Right lobe of liver (tissue), 6 donors: ENCODE measurements at places on chromosomes 16 and 17.

DNA sequence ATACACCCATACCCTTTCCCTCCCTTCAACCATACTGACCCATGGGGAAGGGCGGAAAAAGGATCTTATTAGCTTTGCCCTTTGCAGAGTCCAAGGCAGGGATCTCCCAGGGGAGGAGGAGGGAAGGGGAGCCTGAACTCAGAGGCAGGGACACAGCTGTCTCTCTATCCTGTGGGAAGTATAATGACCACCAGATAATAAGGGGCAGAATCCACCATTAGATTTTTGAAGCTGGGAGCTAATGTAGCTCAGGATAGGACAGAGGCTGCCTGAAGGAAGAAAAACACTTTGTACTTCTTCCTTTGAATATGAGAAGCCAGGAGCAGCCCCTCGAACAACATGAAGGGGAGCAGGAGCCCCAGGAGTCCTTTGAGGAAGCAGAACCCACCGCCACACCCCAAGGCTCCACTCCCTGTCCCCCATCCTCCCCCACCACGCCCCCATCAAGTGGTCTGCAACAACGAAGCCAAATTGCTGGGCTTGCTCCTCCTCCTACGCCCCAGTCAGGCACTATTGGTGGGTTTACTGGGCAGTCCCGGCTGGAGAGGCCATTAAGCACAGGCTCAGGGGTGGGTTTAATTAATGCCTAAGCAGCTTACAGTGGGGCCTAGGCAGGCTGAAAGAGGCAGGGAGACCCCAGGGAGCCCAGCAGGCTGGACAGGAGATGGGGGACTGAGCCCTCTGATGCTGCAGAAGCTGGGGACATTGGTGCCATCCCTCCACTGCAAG, 5.3 kb downstream of the MPP2 start:
- DNase-seq: no peak

GRCh38 chr17:794876-795275, 12.7 kb downstream of the MRM3 start:
- DNase-seq: peak; percentile 81

GRCh38 chr16:69201787-69202186, 14.8 kb downstream of the SNTB2 start:
- no peak for DNase-seq

DNA sequence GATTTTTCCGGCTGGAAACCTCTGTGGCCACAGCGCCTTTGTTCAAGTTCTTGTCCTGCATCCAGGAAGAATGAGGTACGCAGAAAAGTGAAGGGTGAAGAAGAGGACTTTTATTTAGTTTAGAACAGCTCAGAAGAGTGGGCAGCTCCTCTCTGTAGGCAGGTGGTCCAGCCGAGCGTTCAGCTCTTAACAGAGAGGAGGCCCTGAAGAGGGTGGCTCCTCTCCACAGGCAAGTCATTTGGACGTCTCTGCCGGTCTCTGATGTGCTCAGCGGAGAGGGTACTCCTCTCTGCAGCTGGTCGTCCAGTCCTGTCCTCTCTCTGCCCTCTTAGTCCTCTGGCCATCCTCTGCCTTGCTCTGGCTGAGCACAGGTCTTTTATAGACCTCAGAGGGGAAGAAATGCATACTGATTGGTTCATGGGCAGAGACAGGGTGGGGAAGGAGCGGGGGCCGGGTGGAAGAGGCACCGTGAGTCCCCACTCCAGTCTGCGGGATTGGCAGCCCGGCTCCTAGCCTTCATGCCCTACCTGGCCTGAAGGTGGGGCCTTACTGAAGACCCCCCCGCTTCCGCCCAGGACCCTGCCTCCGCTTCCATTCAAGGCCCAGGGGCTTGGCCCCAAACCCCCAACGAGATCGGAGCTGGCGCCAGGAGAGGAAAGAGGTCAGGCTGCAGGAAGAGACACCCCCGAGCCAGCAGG, 70.0 kb upstream of the NKD1 start:
- no peak for DNase-seq

DNA sequence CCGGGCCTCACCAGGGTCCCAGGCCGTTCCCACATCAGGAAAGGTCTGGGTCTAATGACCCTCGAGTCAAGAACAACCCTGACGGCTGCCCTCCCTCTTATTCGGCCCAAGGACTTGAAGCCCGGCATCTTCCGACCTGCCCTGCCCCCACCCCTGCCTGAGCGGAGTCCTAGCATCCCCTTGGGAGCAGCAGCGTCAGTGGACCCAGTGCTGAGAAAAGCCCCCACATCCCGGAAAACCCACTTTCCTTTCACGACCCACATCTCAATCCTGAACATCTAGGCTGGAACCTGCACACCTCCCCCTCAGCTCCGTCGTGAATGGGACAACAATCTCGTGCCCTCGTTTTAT, 769 bp downstream of the TMEM88 start:
- DNase-seq: peak; percentile 44

DNA sequence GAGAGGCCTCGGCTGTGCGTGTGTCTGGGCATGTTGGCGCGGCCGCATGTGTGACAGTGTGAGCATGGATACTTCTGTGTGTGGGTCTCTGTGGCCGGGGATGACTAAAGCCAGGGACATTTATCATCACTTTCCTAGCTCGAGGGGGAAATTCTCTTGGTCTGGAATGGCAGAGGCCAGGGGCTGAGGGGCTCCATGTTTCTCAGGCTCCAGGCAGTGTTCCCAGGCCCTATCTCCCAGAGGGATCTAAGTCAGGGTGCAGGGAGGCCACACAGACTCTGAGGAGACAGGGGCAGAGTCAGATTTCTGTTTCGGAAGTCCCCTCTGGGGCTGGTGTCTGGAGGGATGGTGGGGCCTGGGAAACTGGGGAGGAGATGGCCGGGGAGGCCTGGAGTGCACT, 23.7 kb upstream of the SPNS2 start:
- no peak for DNase-seq

- no peak for DNase-seq
Observed at GRCh38 chr16:89476811-89477261, 13.5 kb downstream of the ANKRD11 start.

DNA sequence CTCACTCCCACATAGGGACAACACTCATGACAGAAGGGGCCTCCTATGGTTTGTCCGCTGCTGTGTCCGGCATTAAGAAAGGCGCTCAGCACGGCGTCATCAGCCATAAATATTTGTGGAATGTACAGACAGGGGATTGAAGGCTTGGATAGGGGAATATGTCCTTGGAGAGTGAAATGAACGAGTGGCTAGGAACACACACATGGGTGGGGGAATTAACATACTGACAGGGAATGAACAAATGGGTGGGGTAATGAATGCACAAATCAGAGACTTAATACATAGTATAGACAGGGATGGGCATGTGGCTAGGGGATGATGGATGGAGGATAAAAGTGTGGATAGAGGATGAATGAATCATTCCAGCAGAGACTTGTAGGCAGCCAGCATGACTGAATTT, 154.0 kb upstream of the HSBP1 start:
- no peak for DNase-seq

DNA sequence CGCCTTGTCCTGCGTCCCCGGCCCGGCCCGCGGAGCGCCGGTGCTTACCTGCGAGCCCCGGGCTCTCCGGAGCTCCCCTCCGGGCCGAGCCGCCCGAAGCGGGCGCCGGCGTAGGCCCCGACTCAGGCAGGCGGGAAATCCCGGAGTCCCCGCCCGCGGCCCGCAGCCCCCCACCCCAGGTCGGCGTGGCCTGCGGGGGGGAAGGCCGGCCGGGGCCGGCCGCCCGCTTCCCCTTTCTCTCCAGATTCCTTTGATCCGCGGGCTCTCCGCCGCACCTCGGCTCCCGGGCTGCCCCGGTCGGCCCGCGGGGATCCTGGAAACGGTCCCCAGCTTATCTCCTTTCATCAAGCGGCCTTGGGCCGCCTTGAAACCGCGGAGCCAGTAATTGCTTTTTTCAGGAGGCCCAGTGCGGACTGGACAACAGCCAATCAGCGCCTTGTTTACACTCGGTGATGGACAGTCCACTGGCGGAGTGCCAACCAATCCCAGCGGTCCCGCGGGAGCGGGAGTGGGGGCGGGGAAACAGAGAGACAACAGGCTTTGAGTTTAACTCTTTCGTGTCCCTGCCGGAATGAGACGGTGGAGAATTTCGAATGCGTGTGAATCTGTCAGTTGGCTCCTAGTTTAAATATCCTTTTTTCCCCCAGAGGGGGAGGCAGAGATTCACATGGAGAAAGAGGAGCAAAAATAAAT, 1.4 kb upstream of the BAHCC1 start:
- peak; percentile 100 for DNase-seq
